ENCODE measurements at places on chromosomes 1 and 21.

GRCh38 chr1:181604482-181605249 is 121.3 kb downstream of the CACNA1E start:
- DNase-seq = no peak

- no peak for DNase-seq
Observed at GRCh38 chr1:160548960-160549664, 26.1 kb upstream of the SLAMF6 start.

DNA sequence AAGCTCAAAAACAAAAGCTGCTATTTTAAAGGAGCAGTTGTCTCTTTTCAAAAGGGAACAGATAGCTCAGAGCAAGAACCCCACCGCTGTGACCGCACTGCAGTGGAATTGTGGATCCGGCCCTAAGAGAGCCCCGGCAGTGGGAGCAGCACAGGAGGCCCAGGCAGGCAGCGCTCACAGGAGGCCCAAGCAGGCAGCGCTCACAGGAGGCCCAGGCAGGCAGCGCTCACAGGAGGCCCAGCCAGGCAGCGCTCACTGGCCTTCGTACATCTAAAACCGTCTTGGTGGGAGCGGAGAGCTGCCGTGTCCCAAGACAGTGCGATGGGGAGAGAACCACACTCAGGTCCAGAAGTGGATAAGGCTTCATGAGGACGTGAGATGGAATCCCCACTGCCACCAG is 4.0 kb downstream of the TFF3 start:
- no peak for DNase-seq

DNA sequence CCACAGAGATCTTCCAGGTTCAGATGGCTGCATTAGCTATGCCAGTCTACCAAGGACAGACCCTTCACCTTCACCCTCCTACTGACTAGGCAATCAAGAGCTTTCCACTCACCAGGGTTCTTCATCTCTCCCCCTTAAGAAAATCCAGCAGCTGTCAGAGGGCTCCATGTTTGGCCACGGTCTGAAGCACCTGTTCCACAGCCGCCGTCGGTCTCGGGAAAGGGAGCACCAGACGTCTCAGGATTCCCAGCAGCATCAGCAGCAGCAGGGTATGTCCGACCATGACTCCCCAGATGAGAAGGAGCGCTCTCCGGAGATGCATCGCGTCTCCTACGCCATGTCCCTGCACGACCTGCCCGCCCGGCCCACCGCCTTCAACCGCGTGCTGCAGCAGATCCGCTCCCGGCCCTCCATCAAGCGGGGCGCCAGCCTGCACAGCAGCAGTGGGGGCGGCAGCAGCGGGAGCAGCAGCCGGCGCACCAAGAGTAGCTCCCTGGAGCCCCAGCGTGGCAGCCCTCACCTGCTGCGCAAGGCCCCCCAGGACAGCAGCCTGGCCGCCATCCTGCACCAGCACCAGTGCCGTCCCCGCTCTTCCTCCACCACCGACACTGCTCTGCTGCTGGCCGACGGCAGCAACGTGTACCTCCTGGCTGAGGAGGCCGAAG is 13.8 kb downstream of the TMCC2 start:
- DNase-seq = no peak

DNA sequence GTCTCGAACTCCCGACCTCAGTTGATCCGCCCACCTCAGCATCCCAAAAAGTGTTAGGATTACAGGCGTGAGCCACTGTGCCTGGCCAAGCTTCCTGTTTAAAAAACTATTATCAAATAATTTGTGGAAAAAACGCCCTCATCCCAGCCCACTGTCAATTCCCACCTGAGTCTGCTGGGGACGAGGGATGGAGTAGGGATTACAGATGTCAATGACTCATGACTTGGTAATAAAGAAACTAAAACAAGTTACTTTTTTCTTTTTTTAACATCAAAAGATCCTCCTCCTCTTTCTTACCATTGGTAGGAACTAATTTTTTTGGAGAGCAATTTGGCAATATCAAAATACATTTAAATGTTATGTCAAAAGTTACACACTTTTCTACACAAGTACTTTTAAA is 9.7 kb downstream of the CNN3 start:
- DNase-seq = no peak

DNA sequence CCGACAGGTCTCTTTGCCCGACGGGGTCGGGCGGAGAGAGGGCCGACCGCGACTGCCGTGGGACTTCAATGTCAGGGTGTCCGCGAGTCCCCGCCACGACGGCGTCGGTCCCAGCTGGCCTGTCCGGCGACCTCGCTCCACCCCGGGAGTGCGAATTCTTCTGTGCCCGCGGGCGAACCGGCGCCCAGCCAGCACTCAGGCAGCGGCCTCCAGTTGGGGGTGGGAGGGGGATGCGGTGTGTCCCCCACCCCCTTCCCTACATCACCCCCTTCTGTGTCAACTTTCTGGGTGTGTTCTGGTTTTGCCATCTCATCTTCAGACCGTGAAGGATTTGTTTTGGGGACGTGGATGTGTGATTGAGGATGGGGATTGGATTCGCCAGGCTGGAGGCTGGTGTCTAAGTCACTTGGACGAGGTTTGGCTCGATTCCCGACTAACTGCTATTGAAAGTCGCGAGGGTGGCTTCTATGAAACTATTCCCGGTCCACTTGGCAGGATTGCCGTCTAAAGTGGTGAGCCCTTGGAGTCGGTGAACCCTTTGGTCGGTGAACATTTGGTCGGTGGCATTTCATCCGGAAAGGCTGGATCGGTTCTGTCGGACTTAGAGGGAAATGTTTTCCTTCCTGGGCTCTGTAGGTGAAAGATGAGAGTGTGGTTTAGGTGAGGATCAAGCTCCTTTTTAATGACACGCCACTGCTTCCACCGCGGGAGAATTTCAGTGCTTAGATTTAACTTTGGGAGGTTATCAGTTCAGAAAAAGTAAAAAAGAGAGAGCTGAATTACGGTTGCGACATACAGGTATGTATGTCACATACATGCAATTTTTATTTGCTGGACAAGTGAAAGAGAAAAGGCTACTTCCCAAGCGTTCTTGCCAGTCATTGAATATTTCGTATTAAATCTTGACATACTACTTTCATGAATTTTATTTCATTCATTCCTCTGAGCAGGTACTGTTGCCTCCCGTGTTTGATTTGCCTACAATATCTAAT is 771 bp downstream of the ABCD3 start:
- no peak for DNase-seq

DNA sequence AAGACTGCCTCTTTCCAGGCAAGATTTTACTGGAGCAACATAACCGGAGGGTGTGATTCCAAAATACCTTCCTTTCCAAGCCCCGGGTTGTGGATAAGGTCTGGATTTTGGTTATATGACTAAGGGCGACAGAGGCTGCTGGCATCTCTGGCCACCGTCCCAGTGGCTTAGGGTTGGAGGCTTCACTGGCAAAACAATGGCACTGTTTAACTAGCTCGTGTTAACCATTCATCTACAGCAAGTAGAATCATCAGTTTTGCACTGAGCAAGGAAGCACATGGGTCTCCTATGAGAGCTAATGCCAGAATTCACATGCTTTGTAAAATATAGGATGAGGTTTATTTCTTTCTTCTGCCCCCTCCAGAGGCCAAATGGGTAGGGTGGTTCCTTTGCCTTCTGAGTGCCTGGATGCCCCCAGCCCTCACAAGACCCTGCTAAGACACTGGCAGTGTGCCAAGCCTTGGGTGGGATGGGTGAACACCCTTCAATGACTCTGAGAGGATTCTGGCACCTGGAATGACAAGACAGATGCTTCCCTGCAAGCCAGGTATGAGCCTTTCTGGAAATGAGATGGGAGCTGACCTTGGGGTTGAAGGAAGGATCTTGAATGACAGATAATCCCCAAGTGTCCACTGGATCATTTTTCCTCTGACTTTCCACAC is 36.8 kb downstream of the DHCR24 start:
- no peak for DNase-seq

Measured in esophagus squamous epithelium (tissue), 5 donors.